ENCODE measurements at places on chromosomes 16 and 17.
A peak's percentile ranks its signal among the peaks of the same experiment; 100 is the strongest.

DNA sequence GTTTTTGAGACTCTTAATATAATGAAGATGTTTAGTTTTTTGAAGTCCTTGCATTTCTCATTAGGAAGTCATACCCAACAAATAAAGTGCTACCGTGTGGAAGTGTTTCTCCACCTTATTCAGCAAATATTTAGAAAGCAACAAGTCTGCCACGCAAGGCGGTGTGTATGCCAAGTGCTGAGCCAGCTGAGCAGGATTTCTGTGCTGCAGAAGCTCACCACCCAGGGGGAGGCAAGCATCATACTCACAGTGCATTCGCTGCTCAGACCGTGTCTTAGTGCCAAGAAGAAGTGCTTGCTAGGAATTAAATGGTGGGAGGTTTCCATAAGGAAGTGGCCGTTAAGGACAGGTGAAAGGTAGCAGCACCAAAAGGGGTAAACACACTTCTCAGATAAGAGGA lies 111.2 kb downstream of the ARHGAP44 start:
- DNase-seq, result no peak

DNA sequence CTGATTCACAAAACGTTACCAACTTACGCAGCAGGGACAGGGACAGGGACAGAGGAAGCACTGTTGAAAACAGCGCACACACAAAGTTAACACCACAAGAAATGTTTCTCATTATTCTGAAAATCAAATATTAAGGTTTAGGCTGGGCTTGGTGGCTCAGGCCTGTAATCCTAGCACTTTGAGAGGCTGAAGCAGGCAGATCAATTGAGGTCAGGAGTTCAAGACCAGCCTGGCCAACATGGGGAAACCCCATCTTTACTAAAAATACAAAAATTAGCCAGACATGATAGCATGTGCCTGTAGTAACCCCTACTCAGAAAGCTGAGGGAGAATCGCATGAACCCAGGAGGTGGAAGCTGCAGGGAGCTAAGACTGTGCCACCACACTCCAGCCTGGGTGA lies 4.2 kb downstream of the CYTH1 start:
- no peak for DNase-seq

GRCh38 chr17:71881041-71881440 lies 239.8 kb upstream of the SOX9 start:
- no peak for DNase-seq

DNA sequence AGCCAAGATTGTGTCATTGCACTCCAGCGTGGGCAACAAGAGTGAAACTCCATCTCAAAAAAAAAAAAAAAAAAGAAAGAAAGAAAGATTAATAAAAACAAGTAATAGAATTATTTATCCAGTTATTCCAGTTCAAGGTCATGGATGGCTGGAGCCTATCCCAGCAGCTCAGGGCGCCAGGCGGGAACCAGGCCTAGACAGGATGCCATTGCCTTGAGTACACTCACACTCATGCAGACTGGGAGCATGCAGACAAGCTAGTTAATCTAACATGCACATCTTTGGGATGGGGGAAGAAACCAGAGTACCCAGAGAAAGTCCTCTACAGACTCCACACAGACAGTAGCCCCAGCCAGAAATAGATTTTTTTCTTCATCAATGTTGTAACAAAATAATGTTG lies 17.9 kb downstream of the PDP2 start:
- no peak for DNase-seq

DNA sequence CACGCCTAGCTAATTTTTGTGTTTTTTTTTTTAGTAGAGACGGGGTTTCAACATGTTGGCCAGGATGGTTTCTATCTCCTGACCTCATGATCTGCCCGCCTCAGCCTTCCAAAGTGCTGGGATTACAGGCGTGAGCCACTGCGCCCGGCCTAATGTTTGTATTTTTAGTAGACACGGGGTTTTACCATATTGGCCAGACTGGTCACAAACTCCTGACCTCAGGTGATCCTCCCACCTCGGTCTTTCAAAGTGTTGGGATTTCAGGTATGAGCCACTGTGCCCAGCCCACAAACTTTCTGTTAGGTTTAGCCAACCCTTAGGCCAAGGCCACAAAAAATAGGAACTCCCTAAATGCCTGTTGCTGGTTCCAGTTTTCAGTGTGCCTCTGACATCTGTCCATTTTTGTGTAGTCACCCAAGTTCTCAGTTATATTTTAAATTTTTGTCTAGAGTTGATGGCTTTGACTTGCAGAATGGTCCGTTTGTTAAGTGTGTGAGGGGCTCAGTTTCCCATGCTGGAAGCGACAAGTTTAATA lies 12.7 kb downstream of the CCL16 start:
- no peak for DNase-seq

- DNase-seq, result peak; percentile 30
These were observed 88.1 kb downstream of the GOSR1 start for GRCh38 chr17:30565073-30565935.

GRCh38 chr16:11283820-11284248 lies 2.7 kb upstream of the PRM1 start:
- DNase-seq, result peak; percentile 15

DNA sequence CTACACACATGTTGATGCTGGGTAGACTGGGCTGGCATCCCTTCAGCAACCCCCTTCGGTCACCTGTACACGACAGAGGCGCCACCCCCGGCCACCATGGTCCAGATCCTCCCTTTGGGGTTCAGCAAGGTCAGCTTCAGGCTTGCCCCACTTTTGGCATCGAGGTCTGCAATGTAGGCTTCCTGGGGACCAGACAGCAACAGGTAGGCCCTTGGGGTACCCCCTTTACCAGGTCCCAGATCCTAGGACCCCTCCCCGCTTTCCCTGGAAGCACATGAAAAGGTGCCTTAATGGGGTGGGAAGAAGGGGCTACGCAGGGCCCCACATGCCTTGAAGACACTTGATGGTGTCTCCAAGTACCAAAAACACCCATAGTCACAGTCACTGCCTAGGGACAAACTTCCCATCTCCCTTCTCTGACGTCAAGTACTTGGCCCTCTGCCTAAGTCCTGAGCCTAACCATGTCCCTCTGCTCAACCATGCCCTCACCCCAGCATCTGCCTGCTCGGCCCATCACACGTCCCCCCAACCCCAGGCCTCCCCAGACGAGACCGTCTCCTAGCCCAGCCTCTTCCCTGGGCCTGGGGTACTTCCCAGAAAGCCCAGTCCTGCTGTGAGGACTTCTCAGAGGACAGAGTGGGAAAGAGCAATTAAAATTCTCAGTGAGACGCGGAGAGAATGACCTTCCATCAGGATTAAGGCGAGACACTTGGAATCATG lies 12.1 kb downstream of the ACLY start:
- no peak for DNase-seq

Data from choroid plexus epithelial cell (primary cell).